ENCODE measurements at places on chromosomes 12 and 14. TPM values are rescaled to one million over a fixed set of nuclear protein-coding genes. Genes with fewer than 3 reads are reported as not detected.
A peak's percentile ranks its signal among the peaks of the same experiment; 100 is the strongest.

INSM2 gene
- not detected for total RNA-seq

GRCh38 chr14:75604979-75605851 lies 26.8 kb downstream of the FLVCR2 start:
- peak; percentile 92 for DNase-seq

GRCh38 chr14:38197001-38197783 lies 10.5 kb upstream of the SSTR1 start:
- DNase-seq: peak; percentile 23

- no peak for DNase-seq
These were observed 245.6 kb upstream of the RGS6 start for GRCh38 chr14:71686677-71687076.

- DNase-seq: peak; percentile 45
These were observed 42.9 kb upstream of the EEA1 start for GRCh38 chr12:92971859-92972524.
